ENCODE measurements at places on chromosomes 11 and 22.

- no peak overlapping the region for H3K27ac ChIP-seq
- no peak for DNase-seq
- H3K36me3 ChIP-seq: no peaks in the 10 kb centered on the region
- H3K27me3 ChIP-seq: no peaks in the 10 kb centered on the region
- H3K4me3 ChIP-seq: no peak overlapping the region
These were observed 866.2 kb downstream of the TBC1D22A start for GRCh38 chr22:47628477-47629272.

DNA sequence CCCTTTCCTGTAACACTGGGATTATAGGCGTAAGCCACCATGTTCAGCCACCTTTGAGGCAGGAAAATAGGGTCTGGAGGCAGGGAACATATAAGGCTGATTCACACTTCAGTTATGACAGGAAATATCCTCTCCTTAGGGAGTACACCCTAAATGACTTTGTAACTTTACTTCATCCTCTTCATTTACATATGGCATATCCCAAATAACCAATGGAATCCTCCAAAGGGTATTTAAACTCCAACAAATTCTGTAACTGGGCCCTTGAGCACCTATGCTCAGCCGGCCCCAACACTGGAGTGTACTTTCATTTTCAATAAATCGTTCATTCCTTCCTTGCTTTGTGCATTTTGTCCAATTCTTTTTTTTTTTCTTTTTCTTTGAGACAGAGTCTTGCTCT, 1.6 kb upstream of the KAT5 start:
- DNase-seq: no peak
- H3K4me3 ChIP-seq: peak overlapping the region; percentile 16
- H3K27ac ChIP-seq: no peak overlapping the region
- H3K36me3 ChIP-seq: peaks cover 22% of the 10 kb centered on the region

GRCh38 chr11:91872243-91872642, 352.4 kb upstream of the FAT3 start:
- no peaks in the 10 kb centered on the region for H3K4me1 ChIP-seq
- H3K27me3 ChIP-seq: no peaks in the 10 kb centered on the region
- H3K4me3 ChIP-seq: no peak overlapping the region
- no peak for DNase-seq
- H3K27ac ChIP-seq: no peak overlapping the region

DNA sequence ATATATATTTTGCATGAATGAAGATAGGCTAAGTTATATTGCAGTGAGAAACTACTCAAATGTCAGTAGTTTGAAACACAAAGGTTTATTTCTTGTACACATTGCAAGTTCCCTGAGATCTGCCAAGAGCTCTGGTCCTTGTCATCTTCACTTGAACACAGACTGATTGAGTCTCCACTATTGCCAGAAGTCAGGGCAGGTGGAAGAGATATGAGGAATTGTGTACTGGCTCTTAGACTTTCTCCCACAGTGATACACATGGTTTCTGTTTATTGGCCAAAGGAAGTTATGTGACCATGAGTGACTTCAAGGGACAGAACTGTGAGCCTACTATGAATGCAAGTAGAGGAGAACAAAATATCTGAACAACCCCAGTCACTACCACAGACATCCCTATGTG, 44.2 kb downstream of the PPFIBP2 start:
- no peak overlapping the region for H3K27ac ChIP-seq
- DNase-seq: no peak
- H3K4me3 ChIP-seq: no peak overlapping the region
- H3K27me3 ChIP-seq: no peaks in the 10 kb centered on the region
- no peaks in the 10 kb centered on the region for H3K4me1 ChIP-seq

- H3K4me1 ChIP-seq: no peaks in the 10 kb centered on the region
- no peaks in the 10 kb centered on the region for H3K36me3 ChIP-seq
- DNase-seq: no peak
- H3K4me3 ChIP-seq: no peak overlapping the region
- no peak overlapping the region for H3K27ac ChIP-seq
These were observed 736.2 kb downstream of the BRD1 start for GRCh38 chr22:49091451-49091850.

GRCh38 chr11:67407688-67408163, 3.8 kb downstream of the TBC1D10C start:
- no peak for DNase-seq
- H3K4me1 ChIP-seq: peaks cover 81% of the 10 kb centered on the region
- H3K36me3 ChIP-seq: peaks cover 69% of the 10 kb centered on the region
- no peaks in the 10 kb centered on the region for H3K27me3 ChIP-seq
- peak overlapping the region; percentile 92 for H3K27ac ChIP-seq

DNA sequence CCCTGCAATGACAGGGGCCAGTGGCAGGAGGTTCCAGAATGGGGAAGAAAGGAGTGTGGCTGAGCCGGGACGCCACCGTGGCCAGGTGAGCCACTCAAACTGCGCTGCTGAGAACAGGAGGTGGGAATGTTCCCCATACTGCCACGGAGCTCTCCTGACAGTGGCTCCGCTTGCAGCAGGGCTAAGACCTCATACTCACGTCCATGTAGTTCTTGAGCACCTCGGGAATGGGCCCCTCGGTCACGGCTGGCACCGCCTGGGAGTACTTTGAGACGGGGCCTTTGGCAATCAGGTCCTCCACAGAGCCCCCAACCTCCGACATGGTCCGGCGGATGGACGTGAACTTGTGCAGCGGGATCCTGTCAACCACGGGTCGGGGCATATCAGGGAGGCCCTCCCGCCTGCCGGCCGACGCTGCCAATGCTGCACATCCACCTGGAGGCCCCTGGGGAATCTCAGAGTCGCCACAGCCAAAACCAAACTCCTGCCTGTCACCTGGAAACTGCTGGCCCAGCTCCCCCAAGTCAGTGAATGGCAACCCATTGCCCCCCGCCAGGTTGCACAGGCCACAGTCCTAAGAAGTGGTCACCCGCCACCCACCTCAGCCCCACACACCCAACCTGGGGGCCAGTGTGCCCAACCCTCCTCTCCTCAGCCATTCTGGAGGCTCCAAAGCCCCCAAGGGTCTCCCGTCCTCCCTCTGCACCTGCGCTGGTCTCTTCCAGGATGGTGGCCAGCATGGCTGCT, 2.4 kb downstream of the CTSD start:
- DNase-seq: no peak
- no peak overlapping the region for H3K27ac ChIP-seq
- peaks cover 24% of the 10 kb centered on the region for H3K36me3 ChIP-seq
- H3K4me1 ChIP-seq: peaks cover 55% of the 10 kb centered on the region
- no peaks in the 10 kb centered on the region for H3K27me3 ChIP-seq

DNA sequence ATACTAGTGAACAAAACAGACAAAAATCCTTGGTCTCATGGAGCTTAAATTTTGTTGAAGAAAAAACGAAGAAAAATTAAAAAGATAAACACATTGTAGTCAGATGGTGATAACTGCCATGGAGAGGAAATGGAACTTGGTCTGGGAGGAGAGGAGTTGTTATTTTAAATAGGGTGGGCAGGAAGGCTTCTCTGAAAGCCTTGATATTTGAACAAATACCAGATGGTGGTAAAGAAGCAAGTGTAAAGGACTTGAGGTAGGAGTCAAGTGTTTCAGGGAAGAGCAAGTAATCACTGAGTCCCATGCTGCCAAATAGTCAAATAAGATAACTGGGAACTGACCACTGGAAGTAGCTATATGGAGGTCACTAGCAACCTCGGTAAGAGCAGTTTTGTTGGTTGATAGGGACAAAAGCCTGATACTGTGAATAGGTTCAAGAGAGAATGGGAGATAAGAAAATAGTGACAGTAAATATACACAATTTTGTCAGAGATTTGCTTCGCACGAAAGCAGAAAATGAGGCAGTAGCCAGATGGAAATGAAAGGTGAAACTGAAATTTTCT, 55.1 kb downstream of the SESN3 start:
- no peak overlapping the region for H3K27ac ChIP-seq
- H3K27me3 ChIP-seq: no peaks in the 10 kb centered on the region
- no peak for DNase-seq
- H3K36me3 ChIP-seq: peaks cover 42% of the 10 kb centered on the region

DNA sequence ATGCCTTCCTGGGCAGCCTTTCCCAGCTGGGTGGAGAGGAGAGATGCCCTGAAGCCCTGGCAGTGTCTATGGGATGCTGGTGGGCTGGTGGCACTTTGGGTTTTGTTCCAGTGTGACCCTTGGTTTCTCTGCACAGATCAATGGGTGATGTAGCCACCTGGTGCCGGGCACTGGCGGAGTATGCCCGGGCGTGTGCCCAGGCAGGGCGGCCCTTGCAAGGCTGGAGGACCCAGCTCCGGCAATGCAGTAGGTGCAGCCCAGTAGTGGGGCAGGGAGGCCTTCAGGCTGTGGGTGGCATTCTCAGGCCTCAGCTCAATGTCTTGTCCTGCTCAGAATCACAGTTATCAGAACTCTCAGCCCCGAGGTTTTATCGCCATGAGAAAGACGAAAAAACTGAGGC, 11.9 kb downstream of the OTOG start:
- DNase-seq: no peak
- H3K4me3 ChIP-seq: no peak overlapping the region
- H3K36me3 ChIP-seq: no peaks in the 10 kb centered on the region
- H3K4me1 ChIP-seq: no peaks in the 10 kb centered on the region
- no peaks in the 10 kb centered on the region for H3K27me3 ChIP-seq

GRCh38 chr11:113286509-113287497, 27.6 kb upstream of the TTC12 start:
- H3K27ac ChIP-seq: no peak overlapping the region
- no peaks in the 10 kb centered on the region for H3K4me1 ChIP-seq
- H3K4me3 ChIP-seq: no peak overlapping the region

- H3K27ac ChIP-seq: no peak overlapping the region
- H3K4me3 ChIP-seq: no peak overlapping the region
- H3K27me3 ChIP-seq: no peaks in the 10 kb centered on the region
- no peak for DNase-seq
- H3K36me3 ChIP-seq: no peaks in the 10 kb centered on the region
These were observed 942.0 kb upstream of the CCDC90B start for GRCh38 chr11:84227970-84228665.

GRCh38 chr11:33895752-33896137, 3.9 kb upstream of the LMO2 start:
- H3K4me1 ChIP-seq: peaks cover 31% of the 10 kb centered on the region
- no peak overlapping the region for H3K4me3 ChIP-seq
- H3K27ac ChIP-seq: no peak overlapping the region
- DNase-seq: no peak
- no peaks in the 10 kb centered on the region for H3K36me3 ChIP-seq
- H3K27me3 ChIP-seq: peaks cover 76% of the 10 kb centered on the region
